ENCODE measurements at places on chromosomes 4 and X. TPM values are rescaled to one million over a fixed set of nuclear protein-coding genes. Genes with fewer than 3 reads are reported as not detected.
A peak's percentile ranks its signal among the peaks of the same experiment; 100 is the strongest.

The GAGE13 gene
- total RNA-seq = not detected

The FRMD7 gene
- not detected for total RNA-seq

The PCDH10 gene
- total RNA-seq = not detected

The PF4V1 gene
- not detected for total RNA-seq

The DCAF4L1 gene
- total RNA-seq = 0.19 TPM

The NRK gene
- total RNA-seq = not detected

- H3K4me3 ChIP-seq = no peak overlapping the region
- H3K27me3 ChIP-seq = no peaks in the 10 kb centered on the region
- H3K27ac ChIP-seq = no peak overlapping the region
- H3K4me1 ChIP-seq = no peaks in the 10 kb centered on the region
Measured at GRCh38 chr4:11768251-11768972, 339.7 kb upstream of the HS3ST1 start.

- H3K27me3 ChIP-seq = no peaks in the 10 kb centered on the region
- H3K4me3 ChIP-seq = no peak overlapping the region
- no peaks in the 10 kb centered on the region for H3K36me3 ChIP-seq
- no peak overlapping the region for H3K27ac ChIP-seq
Measured at GRCh38 chr4:112316360-112316759, 19.2 kb downstream of the ALPK1 start.

DNA sequence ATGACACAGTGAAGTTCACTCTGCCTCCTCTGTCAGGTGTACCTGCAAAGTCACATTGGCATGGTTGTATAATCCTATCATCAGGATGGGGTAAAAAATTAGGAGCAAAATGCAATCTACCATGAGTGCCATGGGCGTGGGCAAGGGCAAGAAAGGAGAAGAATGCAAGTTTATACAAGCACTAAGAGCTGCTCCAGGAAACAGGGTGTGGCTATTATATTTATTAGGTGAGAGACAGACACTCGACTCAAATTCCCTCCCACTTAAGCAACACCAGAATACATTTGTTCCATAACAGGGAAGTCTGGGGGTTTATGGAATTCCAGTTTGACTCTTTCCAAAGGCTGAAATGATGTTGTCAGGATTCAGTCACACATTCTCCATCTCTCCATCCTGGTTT is 378.8 kb downstream of the BCOR start:
- H3K36me3 ChIP-seq = no peaks in the 10 kb centered on the region
- H3K4me3 ChIP-seq = no peak overlapping the region
- no peaks in the 10 kb centered on the region for H3K4me1 ChIP-seq

- H3K4me1 ChIP-seq = no peaks in the 10 kb centered on the region
- H3K4me3 ChIP-seq = no peak overlapping the region
- H3K36me3 ChIP-seq = no peaks in the 10 kb centered on the region
- no peaks in the 10 kb centered on the region for H3K27me3 ChIP-seq
Measured at GRCh38 chrX:7334253-7334935, 186.4 kb upstream of the PUDP start.

DNA sequence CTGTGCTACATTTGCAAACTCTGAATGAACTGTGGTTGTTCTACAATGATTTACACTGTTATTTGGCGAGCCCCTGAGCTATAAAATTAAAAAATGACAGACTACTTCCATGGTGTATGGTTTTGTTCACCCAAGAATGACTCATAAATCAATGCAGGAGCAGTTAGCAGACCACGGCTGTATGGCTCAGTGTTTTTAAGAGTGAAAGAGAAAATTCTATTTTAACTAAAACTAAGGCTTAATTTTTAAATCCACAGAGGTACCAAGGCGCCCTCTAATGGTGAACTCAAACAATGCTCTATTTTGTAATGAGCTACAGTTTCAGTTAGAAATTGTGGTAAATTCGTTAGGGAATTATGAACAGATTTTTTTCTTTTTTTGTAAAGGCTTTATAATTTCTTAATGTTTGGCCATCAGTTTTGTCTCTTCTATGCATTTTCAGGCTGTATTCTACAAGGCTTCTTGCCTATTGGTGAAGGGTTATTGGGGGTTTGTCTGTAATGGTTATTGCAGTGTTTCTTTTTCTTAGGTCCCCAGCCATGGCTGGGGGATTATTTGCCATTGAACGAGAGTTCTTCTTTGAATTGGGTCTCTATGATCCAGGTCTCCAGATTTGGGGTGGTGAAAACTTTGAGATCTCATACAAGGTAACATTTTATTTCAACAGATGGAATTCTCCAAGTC is 32.5 kb downstream of the HMGB2 start:
- no peaks in the 10 kb centered on the region for H3K4me1 ChIP-seq
- H3K36me3 ChIP-seq = peaks cover 9% of the 10 kb centered on the region
- DNase-seq = peak; percentile 57
- H3K27me3 ChIP-seq = no peaks in the 10 kb centered on the region
- H3K27ac ChIP-seq = no peak overlapping the region

- no peak overlapping the region for H3K27ac ChIP-seq
- H3K27me3 ChIP-seq = no peaks in the 10 kb centered on the region
- H3K4me3 ChIP-seq = no peak overlapping the region
- H3K4me1 ChIP-seq = no peaks in the 10 kb centered on the region
- no peaks in the 10 kb centered on the region for H3K36me3 ChIP-seq
- no peak for DNase-seq
Measured at GRCh38 chr4:73415807-73416238, 11.7 kb downstream of the ALB start.

- DNase-seq = no peak
- H3K4me3 ChIP-seq = no peak overlapping the region
- H3K27ac ChIP-seq = no peak overlapping the region
- H3K27me3 ChIP-seq = no peaks in the 10 kb centered on the region
- no peaks in the 10 kb centered on the region for H3K36me3 ChIP-seq
Measured at GRCh38 chrX:74117962-74118902, 185.7 kb upstream of the ZCCHC13 start.

All from CD4-positive, alpha-beta T cell (primary cell).